GM06990 (cell line): ENCODE measurements at places on chromosomes 13 and 19.

DNA sequence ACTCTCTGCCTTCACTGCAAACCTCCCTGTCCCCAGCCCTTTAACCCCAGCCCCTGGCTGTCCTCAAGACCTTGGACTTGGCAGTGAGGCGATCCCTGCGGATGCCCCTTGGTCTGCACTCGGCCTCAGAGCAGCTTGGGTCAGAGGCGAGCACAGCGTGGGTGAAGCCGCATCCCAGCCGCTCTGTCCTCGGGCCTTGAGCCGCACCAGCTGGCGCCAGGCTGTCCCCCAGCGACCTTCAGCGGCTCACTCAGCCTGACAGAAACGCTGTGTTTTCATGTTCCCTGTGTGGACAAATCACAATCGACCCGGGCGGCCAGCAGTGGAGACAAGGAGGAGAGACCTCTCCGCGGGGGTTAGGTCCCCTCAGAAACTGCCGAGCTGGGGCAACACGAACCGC lies 52.0 kb downstream of the GNG7 start:
- no peak for DNase-seq

GRCh38 chr19:17333611-17334413 lies 843 bp downstream of the ANO8 start:
- peak; percentile 62 for DNase-seq

- DNase-seq: no peak
Observed at GRCh38 chr19:5071579-5071978, 102.7 kb downstream of the KDM4B start.

- no peak for DNase-seq
Observed at GRCh38 chr19:340620-341385, 3.8 kb downstream of the MIER2 start.

DNA sequence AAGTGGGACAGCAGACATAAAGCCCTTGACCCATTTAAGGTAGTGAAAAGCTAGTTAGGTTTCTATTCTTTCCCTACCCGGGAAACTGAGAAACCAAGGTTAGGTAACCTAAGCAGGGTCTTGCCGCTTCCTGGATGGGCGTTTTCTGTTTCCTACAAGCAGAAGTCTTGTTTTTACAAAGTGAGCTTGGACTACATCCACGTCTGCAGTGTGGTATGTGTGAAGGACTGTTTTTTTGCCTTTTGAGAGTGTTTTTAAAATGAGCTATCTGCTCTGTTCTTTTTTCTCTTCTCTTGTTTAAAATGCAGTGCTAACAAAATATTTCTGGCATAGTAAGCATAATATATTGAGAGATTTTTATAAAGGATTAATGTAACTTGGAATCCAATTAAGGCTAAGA lies 49.4 kb downstream of the GPR12 start:
- no peak for DNase-seq

DNA sequence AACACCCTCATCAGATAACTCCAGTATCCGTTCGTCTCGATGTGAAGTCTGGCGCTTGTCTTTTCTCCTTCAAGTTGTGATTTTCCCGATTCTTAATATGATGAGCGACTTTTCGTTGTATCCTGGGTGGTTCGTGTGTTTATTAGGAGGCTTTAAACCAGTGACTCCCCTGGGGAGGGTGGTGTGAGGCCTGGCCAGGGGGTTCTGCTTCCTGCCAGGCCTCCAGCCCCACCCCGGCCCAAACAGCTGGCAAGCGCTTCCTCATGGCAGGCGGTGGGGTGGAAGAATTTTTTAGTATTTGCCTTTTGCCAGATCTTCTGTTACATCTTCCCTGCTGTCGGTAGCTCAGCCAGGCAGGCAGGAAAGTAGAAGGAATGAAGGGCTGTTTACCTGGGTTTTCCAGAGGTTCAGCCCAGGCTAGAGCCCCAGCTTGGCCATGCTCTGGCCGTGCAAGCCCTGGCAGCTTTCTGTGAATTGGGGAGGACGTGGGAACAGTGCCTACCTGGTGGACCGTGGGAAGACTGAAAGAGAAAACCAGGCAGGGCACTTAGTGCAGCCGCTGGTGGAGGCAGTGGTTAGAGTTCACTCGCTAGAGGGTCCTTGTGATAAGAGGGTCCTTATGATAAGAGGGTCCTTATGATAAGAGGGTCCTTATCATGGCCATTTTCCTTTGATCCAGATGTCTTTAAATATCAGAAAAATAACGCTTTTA lies 37.7 kb upstream of the DCUN1D2 start:
- DNase-seq: no peak

DNA sequence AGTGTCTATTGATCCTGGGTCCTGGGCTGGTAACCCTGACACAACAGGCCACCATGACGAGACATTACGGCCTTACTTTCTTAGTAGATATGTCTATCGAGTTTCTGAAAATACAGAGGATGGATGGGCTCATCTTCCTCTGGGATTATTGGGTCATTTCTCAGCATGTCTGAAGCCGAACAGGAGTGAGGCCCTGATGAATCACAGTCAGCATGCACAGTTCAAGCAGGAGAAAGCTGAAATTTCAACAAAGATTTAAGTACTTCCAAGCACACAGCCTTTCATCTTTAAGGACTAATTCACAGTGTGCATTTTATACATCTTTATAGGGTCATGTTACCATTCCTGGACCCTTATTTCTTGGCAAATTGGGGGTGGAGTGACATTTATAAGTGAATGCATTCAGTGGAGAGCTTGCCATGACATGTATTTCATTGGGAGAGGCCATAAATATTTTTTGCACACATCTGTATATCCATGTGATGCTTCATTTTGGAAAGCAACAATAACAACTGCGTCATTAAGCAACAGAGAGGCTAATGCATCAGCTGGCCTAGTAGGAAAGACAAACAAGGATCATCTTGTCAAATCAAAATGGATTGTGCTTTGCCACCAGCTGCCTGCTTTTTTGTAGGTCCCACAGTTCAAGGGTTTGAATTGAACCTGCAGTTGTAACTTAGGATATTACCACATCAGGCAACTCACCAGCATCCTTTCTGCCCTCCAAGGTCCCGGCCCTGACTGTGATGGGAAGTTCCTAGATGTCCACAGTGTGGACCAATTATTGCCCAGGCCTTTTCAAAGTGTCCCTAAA lies 143.5 kb downstream of the DNAJC15 start:
- DNase-seq: no peak

DNA sequence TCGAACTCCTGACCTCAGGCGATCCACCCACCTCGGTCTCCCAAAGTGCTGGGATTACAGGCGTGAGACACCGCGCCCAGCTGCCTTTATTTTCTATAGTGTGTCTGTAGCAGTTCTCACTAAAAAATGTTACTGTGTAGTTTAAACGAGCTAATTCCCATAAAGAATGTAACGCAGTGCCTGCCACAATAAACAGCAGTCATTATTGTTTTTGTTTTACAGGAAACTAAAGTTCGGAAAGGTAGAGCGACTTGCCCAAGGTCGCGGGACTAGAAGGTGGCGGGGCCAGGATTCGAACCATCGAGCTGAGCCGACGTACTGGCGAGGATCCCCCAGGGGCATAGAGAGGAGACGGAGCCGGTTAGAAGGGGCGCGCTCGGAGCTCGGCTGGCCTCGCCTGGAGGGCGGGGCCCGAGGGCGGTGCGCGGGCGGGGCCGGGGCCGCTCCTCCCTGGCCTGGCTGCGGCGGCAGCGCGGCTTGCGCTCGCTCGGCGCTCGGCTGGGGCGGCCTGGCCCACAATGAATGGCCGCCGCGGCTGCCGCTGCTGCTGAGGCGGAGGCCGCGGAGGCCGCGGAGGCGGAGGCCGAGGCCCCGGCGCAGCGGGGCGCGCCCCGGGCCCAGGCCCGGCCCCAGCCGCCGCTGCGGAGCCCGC lies at the start of gene NACC1:
TSS of gene NACC1 (plus strand) at position 493 of the 652 bp plus-strand sequence. CDS start 16,944 bp downstream, outside the sequence.
- peak; percentile 92 for DNase-seq

- no peak for DNase-seq
Observed at GRCh38 chr13:27481766-27482165, 31.4 kb upstream of the MTIF3 start.

DNA sequence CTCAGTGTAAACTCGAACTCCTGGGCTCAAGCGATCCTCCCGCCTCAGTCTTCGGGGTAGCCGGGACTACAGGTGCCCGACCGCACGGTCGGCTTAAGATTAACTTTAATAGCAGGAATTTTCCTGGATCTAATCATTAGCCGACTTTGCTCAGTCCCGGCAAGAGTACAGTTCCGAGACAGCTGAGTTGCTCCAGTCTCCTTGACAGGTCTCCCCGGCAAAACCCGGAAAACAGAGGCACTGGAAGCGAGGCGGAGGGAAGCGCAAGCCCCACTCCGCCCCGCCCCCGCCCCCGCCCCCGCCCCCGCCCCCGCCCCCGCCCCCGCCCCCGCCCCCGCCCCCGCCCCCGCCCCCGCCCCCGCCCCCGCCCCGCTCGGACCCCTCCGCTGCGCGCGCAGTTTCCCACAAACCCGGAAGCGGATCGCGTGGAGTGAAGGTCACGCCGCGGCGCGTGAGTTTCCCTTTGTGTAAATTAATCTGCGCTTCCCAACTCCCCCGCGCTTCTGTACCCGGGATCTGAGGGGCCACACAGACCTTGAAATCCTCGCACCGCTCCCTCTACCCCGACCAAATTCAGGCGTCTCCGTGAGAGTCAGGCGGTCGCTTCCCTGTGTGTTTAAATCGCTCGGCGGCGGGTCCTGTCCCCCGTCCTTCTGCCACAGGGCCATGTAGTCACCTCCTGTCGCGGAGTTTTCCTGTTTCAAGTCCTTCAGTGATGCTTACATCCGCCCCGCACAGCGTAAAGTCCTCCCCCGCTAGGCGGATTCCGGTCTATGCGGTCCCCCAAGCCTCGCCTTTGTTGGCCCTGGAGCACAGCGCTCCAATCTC lies at the start of gene ZNF480:
TSS of gene ZNF480 (plus strand) at position 397 of the 828 bp plus-strand sequence. CDS start 3,244 bp downstream, outside the sequence.
- peak; percentile 81 for DNase-seq

DNA sequence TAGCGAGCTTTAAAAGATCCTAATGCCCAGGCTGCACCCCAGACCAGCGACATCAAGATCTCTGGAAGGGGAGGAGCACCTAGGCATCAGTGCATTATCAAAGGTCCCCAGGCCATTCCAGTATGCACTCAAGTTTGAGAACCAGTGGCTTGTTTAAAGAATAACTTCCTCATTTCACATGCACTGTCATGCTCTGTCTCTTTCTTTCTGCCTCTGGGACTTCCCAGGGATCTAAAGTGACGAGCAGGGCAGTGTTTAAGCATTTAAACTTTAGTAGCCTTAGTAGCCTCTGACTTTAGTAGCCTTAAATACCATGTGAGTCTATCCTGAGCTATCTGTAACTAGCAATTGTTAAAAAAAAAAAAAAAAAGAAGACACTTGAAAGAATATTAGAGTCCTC lies 8.9 kb upstream of the FARP1 start:
- no peak for DNase-seq

GRCh38 chr13:102344410-102344809 lies 57.4 kb downstream of the FGF14 start:
- no peak for DNase-seq

- DNase-seq: no peak
Observed at GRCh38 chr19:30781047-30781446, 408.9 kb downstream of the ZNF536 start.

- no peak for DNase-seq
Observed at GRCh38 chr13:46202188-46202795, 9.4 kb upstream of the LRRC63 start.

- no peak for DNase-seq
Observed at GRCh38 chr13:66513728-66514127, 716.4 kb downstream of the PCDH9 start.

GRCh38 chr13:98482476-98483444 lies 94.1 kb downstream of the STK24 start:
- DNase-seq: peak; percentile 46

GRCh38 chr19:37007587-37008220 lies 70.5 kb upstream of the ZNF420 start:
- peak; percentile 29 for DNase-seq

DNA sequence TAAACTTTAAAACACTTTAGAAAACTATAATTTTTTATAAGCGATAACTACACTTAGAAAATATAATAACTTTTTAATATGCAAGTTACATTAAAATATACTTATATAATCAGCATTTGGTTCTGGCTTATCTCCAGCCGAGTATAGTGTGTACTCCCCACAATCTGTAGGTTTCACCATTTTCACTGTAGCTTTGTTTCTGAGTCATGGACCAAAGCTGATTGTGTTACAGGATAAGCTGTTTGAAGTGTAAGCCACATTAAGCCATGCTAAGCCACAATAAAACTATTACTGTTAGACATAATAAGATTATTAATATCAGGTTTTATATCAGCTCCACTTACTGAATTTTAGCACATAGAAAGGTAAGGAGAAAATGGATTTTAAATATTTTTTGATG lies 43.8 kb downstream of the CCDC122 start:
- no peak for DNase-seq

GRCh38 chr13:84211048-84211447 lies 328.8 kb upstream of the SLITRK1 start:
- no peak for DNase-seq

GRCh38 chr13:44142941-44143665 lies 230.5 kb upstream of the SERP2 start:
- no peak for DNase-seq

- DNase-seq: no peak
Observed at GRCh38 chr19:1067341-1067957, 482 bp downstream of the ARHGAP45 start.
